ENCODE measurements at places on chromosomes 3 and 15.

DNA sequence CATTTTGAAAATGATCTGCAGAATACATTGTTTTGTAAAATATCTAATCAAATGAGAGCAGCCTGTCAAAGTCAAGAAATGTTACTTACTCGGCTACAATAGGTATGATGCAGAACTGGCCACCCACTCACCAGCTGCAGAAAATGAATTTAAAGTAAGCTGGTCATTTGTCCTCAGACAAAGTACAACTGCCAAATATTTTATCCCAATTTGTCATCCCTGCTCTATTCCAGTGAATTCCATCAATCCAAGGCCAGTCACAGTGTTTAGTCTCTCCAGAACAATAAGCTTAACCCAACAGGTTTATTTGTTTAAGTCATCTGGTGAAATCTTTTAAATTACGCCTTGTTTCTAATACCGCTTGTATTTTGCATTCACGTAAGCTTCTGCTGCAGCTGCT lies 46.6 kb upstream of the TCF12 start:
- no peak for DNase-seq

DNA sequence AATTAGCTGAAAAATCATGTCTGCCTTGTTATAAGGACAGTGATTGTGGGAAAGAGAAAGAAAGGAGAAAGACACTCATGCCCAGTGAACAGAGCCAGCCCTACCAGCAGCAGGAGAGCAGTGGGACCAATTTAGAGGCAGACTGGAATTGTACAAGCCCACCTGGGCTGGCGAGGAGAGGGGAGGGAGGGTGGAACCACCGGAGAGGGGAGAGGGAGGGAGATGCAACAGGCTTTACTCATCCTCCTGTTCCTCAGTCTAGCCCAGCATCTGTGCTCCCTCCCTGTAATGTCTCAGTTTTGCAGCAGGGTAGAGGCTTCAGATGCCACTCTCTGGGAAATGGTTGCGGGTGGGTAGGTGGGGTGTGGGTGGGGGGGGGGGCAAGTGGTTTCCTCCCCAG lies 54.7 kb downstream of the RAB11A start:
- no peak for DNase-seq

DNA sequence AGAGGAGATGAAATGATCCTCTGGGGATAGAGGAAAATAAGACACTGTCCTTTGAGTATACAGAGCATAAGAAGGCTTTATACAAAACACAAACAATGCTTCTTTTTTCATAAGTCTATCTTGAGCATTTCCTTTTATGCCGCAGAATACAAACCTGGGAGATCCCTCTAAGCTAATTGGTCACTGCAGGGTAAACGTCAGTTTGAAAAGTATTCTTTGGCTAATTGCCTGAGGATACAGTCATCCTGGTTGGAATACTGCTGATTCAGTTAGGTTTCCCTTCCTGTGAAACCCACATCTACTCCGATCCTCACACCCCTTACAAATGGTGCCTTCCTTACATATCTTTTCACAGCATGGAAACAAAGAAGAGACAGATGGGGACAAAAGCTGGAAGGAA lies 10.6 kb downstream of the WNT5A start:
- DNase-seq: no peak

DNA sequence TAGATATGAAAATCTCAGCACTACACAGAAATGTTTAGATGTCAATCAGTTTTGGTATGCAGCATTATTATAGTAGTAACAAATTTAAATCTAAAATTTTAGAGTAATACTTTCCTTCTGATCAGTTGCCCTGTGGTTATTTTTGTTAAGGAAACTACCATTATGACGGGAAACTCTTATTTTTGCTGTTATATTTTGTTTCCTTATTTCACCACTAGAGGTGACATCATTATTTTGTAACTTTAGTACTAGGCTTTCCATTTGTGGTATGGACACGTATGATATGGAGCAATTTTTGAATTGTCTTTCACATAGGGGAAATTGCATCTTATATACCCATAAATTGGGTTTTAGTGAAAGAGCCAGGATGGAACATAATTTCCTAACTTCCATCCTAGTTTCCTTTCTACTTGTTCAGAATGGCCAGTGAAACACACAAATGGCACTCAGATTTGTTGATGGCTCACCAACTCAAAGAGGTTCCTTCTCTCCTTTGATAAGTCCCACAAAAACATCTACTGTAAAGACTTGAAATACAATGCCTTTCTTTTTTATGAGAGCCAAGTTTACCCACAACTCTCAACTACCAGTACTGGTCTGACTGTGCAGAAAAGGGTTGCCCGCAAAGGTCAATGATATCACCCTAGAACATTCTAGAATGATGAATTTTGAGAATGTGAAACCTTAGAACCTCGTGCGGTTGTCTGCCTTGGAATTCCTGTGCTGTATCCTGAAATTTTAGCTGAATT lies 19.4 kb upstream of the PPP4R2 start:
- no peak for DNase-seq

DNA sequence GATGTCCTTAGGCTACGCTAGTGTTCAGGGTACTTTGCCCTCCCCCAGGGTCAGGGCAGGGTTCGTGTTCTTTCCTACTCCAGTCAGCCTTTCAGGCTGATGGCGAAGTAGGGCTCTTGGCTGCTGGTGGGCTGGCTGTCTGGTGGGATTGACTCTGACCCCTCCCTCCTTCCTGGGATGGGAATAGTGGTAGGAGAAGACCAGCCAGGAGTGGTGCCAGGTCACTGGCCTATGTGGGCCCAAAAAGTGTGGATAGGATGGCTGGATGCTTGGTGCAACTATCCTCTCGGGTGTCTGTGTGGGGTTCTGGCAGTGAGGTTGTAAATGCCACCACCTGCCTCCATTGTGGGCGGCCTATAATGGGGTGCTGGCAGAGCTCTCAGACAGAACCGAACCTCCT lies 20.4 kb upstream of the EXOG start:
- no peak for DNase-seq

- no peak for DNase-seq
Observed at GRCh38 chr3:136928240-136928639, 29.5 kb upstream of the IL20RB start.

- no peak for DNase-seq
Observed at GRCh38 chr15:71920573-71920972, 110.2 kb downstream of the NR2E3 start.

DNA sequence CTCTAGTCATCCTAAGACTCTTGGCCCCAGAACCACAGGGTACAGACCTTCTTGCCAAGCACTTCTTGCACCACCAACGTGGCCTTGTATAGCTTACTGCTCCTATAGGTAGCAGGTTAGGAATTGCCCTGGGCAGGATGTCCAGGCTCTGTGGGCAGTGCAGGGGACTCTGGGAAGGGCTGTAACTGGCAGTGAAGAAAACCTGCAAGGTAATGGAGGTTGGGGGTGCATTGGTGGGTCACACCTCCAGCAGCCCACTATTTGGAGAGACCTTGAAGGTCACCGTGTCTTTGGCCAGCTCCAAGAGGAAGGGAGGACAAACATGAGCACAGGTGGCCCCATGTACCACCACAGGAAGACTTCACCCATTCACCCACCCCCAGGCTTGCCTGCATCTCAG lies 21.3 kb upstream of the XYLB start:
- no peak for DNase-seq

GRCh38 chr15:33716025-33716424 lies 252.3 kb upstream of the CHRM5 start:
- no peak for DNase-seq

GRCh38 chr15:80780416-80781221 lies 1.4 kb downstream of the CEMIP start:
- DNase-seq: no peak

DNA sequence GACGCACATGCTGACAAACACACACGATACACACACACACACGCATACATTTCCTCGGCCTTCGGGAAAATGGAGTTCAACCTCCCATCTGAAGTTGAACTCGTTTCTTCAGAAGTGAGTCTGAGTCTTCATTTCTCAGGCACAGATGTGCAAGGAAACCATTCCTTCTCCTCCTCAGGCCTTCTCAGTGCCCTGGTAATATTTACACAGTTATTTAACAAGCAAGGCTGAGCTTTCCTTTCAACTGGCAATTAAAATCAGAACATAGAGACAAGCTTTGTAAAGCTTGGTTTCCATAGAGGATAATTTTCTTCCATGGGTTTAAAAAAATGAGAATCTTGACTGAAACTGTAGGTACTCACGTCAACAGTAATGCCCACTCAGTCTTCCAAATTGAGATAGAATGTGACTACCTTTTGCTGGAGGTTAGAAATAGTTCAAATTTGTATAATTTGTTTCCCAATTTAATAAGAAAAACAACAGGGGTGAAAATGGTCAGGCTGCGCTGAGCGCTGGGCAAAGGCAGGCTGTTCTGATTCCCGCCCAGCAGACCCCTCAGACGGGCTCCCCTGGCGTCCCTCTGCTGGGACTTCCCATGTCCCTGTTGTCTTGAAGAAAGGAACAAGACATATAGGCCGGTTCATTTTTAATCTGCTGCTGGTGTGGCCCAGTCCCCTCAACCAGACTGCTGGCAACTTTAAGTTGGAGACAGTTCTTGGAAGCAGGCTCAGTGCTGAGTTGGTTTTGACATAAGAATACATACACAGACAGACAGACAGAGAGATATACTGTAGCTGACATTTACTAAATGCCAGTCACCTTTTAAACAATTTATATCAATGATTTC lies 174.3 kb downstream of the XXYLT1 start:
- DNase-seq: no peak

GRCh38 chr3:127634653-127635052 lies 5.7 kb downstream of the PODXL2 start:
- no peak for DNase-seq

- no peak for DNase-seq
Observed at GRCh38 chr15:25401501-25401900, 37.3 kb downstream of the UBE3A start.

- DNase-seq: no peak
Observed at GRCh38 chr15:39180483-39180933, 400.4 kb upstream of the THBS1 start.

DNA sequence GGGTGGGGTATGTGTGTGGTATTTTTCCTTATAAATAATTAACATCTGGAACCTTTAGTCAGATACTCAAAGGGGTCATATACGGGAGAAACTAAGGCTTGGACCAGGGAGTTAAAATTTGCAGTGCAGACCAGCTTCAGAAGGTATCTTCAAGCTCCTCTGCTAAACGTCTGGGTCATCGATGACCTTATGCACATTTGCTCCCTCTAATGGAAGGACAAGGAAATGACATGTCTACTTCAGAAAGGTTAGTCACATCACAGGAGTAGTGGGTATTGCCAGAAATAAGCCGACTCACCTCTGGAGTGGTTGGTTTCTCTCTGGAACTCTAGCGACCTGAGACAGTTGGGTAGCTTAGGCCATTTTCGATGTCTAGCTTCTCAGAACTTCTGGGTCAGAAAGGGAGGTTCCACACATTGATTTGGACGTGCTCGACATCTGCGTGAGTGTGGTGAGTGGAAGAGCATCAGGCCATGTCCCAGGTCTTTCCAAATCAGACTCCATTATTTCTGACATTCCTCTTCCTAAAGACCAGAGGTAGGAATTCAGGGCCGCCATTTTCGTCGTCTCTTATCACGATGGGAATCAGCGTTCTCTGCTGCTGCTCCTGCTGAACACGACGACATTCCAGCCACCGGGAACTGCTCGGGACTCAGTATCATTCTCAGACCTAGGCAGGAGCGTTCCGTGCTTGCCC lies 31.8 kb upstream of the RASA2 start:
- peak; percentile 35 for DNase-seq

DNA sequence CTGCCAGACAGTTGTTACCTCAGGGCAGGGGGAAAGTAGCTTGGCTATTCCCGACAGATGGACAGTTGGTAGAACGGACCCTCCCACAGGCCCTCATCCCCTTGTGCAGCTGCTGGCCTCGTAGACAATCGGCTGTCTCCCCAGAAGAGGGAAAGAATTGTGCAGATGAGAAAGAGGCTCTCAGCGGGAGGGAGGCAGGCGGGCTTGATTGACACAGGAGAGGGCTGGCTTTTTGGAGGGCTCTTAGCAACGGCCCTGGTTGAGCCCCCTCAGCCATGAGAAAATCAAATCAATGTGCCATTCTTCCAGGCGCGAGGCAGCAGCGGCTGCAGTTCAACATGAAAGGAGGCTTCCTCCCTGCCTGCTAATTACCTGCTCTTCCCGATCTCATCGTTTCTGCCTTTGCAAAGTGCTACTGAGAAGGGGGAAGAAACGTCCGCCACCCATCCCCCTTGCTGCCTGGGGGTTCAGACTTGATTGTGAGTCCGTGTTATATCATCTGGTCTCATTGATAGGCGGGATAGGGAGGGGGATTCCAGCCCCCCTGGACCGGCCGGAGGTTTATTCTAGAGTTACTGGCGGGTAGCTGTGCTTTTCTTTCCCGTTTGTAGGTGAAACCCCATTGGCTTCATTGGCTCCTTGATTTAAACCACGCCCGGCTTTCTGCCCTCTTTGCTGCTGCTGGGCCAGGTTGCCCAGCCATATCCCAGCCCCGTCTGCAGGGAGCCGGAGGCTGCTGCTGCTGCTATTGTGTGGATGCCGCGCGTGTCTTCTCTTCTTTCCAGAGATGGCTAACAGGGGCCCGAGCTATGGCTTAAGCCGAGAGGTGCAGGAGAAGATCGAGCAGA lies at the start of gene TAGLN3:
Gene TAGLN3 (plus strand): TSS at position 287 of the 848 bp plus-strand sequence. CDS start 501 bp downstream, at position 788.
- DNase-seq: peak; percentile 42

- DNase-seq: no peak
Observed at GRCh38 chr15:31101262-31102038, at the start of gene TRPM1. Gene TRPM1, minus strand, starts transcription at chr15:31101725. Its CDS starts 20,370 bp downstream, at chr15:31081355.

GRCh38 chr3:23450051-23450450 lies 246.9 kb downstream of the UBE2E2 start:
- DNase-seq: no peak

DNA sequence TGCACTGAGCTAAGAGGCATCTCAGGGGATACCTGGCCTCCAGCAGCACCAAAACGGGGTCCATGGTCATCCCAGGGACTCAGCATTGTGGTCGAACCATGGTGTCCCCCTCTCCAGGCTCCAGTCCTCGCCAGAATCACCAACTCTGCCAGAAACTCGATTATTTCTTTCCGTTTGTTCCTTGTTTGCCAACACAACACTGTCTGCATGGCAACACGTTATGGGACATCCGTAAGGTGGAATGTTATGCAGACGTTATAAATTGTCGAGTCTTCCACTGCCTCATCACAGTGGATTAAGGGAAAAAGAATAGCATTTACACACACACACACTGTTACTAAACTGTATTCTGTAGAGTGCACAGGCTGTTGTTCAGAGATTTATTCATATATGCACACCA lies 52.5 kb upstream of the RPL32 start:
- DNase-seq: no peak

- DNase-seq: no peak
Observed at GRCh38 chr3:76402926-76403325, 617.6 kb upstream of the ZNF717 start.

- DNase-seq: peak; percentile 34
Observed at GRCh38 chr3:150384296-150385212, 23.5 kb upstream of the TSC22D2 start.
